Glutamatergic neuron (in vitro differentiated cells): ENCODE measurements at places on chromosomes 13 and 19. TPM values are rescaled to one million over a fixed set of nuclear protein-coding genes. Genes with fewer than 3 reads are reported as not detected.

GRCh38 chr13:66087269-66087710 is 1142.8 kb downstream of the PCDH9 start:
- DNase-seq, result no peak

- DNase-seq, result no peak
These were observed 453 bp upstream of the PDCD2L start for GRCh38 chr19:34403784-34404108.

DNA sequence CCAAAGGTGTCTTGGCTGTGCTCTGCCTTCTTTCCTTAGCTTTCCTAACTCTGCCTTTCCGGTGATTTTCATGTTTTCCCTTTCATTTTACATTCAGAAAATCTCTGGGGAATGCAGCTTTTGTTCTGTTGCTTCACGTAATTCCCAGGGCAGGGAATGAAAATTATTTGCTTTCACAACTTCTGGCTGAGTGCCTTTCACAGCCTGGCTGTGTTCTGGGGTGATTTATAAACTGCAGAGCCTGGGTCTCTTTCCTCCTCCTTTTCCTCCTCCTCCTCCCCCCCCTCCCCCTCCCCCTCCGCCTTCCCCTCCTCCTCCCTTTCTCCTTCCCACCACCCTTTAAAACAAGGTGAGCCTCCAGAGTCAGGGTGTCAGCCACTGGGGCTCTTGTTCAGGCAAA is 84.3 kb downstream of the RNASEH2B start:
- no peak for DNase-seq

DNA sequence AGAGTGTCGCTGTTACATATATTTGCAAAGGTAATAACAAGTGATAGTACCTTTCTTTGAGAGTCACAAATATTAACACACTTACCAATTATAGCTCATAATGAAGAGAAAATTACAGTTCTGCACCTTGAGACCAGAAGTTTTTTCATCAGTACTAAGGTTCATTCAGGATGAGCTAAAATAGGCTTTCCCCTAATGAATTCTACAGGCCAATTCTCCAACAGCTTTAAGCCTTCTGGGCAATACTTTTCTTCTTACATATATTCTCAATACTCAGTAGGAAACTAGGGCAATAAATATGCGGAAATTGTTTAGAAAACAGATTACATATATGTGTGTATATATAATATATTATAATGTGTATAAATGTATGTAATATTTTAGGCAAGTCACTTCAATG is 2672.8 kb upstream of the PCDH20 start:
- no peak for DNase-seq

DNA sequence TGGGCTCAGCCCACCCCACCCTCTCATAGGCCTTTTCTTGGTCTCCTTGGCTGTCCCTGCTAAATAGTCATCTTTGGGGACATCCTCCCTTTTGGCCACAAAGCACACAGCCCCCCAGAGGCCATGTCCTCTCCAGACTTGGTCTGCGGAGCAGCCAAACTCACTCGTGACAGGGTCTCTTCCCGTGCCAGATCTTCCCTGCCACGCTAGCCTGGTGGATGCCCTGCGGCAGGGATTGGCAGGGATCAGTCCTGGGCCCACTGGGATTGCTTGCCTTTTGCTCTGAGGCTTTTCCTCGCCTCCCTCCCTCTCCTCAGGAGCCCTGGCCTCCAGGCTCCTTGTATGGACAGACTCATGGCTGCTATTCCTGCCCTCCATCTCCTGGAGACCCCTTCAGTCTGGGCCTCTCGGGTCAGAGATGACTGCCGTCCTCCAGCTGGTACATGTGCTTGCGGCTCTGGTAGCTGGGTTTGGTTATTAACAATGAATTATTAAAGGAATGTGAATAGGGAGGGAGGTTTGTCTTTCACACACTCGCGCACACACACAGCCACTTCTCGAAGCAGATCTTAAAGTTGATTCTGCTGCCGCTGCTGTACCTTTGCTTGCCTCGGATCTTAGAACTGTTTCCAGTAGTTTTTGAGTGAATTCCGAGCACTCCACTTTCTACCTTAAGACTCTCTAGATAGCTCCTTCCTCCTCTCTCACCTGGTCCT is 45.1 kb downstream of the NFIX start:
- DNase-seq, result no peak

DNA sequence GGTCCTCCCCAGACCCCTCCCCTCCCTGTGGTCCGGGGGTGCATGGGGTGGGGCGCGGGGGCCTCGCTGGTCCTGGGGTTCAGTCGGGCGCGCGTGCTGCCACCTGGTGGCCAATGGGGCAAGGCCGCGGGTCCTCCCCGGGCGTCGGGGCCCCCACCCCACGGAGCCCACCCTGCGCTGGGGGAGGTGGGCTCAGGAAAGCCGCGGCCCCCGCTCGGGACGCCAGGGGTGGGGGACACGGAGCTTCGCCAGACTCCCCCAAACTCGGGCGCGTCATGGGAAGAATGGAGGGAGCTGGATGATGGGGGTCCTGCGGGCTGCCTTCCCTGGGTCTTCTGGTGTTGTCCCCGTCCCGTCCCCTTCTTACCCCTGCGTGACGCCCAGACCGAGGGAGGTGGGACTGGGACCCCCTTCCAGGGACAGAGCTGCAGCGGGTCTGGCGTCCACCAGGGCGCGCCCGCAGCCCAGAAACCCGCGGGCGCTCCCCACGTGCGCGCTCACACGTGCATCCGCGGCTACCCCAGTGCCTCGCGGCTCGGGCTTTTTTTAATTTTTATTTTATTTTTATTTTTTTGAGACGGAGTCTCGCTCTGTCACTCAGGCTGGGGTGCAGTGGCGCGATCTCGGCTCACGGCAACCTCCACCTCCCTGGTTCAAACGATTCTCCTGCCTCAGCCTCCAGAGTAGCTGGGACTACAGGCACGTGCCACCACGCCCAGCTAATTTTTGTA is 19.8 kb upstream of the TCF3 start:
- peak; percentile 69 for DNase-seq

DNA sequence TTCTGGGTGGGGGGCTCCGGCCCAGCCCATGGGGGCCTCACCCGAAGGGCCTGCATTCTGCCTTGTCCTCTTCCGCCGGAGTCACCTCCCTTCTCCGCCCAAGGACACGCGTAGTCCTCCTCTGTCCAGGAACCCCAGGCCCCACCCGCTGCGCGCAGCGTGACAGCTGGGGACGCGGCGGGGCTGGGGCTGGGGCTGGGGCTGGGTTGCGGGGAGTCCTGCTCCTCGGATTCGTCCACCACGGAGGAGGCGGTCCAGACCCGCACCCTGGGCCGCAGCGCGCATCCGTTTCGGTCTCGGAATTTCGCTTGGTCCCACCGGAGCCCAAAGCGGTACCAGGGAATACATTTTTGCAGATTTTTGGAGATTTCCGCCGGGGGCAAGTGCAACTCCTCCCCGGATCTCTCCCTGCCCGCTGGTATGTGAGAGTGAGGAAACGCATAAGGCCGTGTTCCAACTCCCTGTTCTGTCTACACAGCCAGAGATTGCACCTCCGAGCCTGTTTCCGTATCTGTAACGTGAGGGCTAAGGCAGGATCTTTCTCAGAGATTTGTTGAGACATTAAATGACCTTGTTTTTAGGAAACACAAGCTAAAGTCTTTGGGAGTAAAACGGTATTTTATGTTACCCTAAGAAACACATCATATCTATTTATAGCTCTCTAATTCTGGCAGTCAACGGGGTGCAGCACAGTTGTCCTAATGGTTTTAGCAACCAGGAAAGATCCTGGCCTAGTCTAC is at the start of gene COX7A1:
TSS of gene COX7A1 (minus strand) at position 96 of the 740 bp plus-strand sequence. CDS start at position 56, 40 bp downstream.
- DNase-seq, result peak; percentile 77

- DNase-seq, result no peak
These were observed 10.9 kb downstream of the TMIGD2 start for GRCh38 chr19:4291184-4291732.

- DNase-seq, result no peak
These were observed 514.2 kb upstream of the SLITRK6 start for GRCh38 chr13:86313421-86313820.

DNA sequence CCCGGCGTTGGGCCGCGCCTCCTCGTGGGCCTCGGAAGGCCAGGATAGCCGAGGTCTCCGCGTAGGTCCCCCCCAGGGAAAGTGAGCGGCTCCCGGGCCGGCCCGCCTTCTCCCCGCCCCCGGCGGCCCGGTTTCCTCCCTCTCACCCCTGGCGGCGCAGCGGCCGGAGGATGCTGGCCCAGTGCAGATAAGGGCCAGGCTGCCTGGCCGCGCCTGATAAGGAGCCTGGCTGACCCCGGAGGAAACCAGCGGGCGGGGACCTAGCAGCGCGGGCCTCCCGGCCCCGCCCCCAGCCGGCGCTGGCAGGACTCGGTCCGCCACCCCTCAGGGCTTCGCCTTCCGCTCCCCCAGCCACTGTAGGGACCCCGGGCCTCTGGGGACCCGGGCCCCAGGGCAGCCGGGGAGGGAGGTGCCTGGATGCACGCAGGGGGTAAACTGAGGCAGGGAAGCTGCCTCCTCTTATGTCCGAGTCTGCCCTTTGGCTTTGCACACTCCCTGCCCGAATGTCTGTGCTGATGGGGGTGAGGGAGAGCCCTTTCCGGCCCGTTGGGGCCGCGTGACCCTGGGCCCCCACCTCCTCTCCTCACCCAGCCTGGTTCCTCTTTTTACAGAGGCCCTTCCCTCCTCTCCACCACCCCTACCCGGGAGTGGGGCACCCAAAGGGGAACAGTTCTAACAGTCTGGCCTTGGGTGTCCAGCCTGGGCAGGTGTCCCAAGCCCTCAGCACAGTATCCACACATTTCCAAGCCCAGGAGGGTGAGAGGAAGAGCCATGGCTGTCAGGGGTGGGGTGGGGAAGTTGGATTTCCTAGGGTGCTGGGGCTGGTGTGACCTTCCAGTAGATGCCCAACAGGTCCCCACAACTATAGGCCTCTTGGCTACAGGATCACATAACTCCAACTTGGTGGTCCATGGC is at the start of gene LYL1:
TSS of gene LYL1 (minus strand) at position 193 of the 915 bp plus-strand sequence. CDS start 1,687 bp downstream, outside the sequence.
- DNase-seq, result peak; percentile 59

DNA sequence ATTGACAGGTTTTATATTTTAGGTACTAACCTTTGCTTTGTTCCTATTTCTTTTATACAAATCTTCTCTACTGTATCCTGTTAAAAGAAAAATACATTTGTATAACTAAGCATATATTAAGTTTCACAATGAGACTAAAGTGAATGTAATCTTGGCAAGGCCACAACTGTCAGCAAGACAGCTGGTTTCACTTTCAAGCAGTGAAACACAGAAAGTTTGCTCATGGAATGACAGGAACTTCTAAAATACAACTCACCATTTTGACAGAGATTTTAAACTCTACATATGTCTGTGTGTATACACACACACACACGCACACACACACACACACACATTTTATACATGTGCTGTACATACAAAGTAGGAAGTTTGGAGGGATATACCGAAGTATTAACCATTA is 53.3 kb downstream of the PARP4 start:
- no peak for DNase-seq

- DNase-seq, result no peak
These were observed 596.5 kb upstream of the KLF12 start for GRCh38 chr13:74730556-74731331.

ZNF69 gene
- total RNA-seq, result 29.6 TPM

KIR3DL2 gene
- total RNA-seq, result not detected

SULT2B1 gene
- not detected for total RNA-seq

ZNF628 gene
- total RNA-seq, result 13.7 TPM

ZNF383 gene
- total RNA-seq, result 10.1 TPM

NRTN gene
- total RNA-seq, result 1.2 TPM
